ENCODE measurements at places on chromosomes 4 and X.

DNA sequence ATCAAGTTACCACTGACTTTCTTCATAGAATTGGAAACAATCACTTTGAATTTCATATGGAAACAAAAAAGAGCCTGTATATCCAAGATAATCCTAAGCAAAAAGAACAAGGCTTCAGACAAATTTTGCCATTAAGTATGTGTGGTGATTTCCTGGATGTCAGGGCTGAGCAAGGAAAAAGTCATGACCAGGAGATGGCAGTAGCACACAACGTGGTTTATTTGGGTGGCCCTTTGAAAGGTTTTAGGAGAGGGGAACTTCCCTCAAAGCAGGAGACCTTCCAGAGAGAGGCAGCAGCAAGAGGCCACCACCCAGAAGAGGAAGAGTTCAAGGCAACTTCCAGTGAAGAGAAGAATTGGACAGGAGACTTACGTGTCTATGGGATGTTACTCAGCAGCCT, 18.1 kb upstream of the ZXDB start:
- no peak for DNase-seq

DNA sequence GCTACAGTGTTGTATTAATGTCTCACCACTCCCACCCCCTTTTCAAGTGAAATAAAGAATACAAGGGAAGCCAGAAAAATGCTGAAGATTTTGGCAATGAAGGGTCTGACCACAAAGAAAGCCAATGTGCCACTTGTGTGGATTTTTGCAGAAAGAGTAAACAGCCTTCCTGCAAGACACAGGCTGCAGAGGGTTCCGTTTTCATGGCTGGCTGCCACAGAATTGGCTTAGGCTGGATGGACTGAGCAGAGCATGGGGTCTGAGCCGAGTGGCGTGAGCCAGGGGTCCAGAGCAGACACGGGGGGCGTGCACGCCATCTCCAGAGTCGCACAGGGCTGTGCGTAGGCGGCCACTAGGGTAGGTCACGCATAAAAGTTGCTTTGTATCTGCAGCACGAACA, 69.2 kb downstream of the MTNR1A start:
- DNase-seq: no peak

DNA sequence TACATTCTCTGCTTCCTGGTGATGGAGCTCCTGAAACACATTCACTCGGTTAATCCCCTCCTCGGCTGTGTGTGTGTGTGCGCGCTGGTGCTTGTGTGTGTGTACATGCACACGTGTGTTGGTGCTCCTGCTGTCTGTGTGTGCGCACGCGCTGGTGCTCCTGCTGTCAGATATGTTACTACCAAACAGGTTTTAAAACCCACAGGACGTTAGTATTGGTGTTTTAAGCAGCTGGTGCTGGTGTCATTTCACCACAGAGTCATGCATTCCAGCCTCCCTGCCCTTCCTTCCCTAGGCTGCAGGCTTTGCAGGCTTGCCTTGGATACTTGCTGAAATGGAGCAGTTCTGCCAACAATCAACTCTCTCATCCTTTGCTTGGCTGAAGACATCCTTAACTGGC, 48.1 kb upstream of the CPLX1 start:
- no peak for DNase-seq

GRCh38 chr4:151046609-151047008, 31.5 kb upstream of the LRBA start:
- DNase-seq: no peak

DNA sequence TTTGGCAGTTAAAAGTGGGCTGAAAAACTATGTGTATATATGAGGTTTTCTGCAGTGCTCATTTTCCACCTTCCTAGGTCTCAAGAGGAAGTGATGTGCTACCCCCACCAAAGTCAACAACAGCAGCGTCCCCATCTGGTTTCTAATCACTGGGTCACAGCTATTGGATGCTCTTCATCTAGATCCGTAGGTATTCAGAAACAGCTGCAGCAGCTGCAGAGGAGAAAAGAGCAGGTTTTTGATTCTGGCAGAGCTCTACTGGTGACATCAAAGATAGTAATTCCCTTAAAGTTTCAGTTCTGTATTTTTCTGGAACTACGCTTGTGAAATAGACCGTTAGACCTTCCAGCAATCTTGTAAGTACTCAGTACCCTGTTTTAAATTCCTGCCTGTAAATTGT, 5.8 kb upstream of the GUCY2F start:
- no peak for DNase-seq

DNA sequence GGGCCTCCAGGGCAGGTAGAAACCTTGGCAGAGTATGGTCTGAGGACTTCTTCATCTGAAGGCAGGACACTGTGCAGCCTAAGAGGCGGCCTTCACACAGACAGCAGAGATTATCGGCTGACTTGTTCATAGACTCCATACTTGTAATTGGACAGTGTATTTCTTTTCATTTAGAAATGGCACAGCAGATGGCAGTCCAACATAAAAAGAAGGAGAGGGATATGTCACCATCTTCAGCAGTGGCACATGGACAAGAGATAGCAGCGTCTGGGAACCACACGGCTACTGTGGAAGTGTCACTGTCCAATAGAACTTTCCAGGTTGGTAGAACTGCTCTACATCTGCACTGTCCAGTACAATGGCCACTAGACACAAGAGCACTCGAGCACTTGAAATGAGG, 21.7 kb upstream of the GEMIN8 start:
- no peak for DNase-seq

DNA sequence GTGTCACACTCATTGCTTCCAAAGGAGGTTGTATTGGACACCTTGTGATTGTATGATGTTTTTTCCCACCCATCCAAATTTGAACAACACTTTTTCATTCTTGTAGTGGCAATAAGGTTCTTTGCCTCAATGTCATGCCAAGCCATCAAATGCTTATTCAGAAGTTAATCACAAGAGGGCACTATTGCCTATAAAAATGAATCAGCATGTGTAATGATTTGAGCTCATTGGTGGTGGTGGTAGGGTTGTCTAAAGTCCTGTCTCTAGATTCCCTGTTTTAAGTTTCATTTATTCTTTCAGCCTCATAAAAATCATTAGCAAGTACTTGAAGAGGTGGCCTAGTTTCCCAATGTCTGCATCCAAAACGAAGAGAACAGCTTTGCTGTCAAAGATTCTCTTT, 37.0 kb downstream of the IRS4 start:
- no peak for DNase-seq

DNA sequence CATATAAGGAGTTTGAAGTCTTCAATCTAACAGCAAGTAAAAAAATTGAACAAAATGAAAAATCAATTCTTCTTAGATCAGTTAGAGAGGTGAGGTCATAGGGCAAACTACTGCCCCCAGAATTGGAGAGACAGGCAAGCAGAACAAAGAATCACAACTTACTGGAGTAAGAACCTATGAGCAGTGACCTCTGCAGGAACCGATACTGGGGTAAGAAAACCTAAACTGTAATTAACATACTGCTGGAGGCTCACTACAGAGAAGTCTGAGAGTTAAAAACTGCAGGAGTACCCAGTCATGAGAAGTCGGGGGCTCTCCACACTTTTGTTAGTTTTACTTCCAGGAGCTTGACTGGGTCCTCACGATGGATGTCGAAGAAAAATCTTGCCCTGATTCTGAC, 16.0 kb downstream of the CLDN22 start:
- no peak for DNase-seq

GRCh38 chr4:56874166-56874565, 33.5 kb upstream of the REST start:
- DNase-seq: no peak

DNA sequence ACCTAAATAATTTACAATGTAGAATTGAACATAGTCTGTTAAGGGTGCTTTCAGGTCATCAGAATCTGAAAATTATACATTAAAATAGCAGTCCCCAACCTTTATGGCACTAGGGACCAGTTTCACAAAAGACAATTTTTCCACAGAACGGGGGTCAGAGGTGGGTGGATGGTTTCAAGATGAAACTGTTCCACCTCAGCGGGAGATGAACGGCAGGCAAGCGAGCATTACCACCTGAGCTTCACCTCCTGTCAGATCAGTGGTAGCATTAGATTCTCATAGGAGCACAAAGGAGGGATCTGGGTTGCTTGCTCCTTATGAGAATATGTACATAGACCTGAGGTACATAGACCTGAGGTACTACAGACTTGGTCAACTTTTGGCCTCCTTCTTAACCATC, 29.0 kb downstream of the LRBA start:
- no peak for DNase-seq

DNA sequence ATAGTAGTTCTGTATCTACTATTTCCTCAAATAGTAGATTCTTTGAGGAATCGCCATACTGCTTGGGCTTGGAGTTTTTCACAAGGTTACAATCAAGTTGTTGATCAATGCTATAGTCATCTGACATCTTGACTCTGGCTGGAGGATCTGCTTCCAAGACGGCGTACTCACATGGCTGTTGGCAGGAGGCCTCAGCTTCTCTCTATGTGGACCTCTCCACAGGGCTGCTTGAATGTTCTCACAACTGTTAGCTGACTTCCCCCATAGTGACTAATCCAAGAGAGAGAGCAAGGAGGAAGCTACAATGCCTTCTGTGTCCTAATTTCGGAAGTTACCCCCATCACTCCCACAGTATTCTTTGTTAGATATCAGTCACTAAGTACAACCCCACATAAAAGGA, 10.3 kb downstream of the EGFL6 start:
- no peak for DNase-seq

- no peak for DNase-seq
Observed at GRCh38 chr4:3810111-3810680, 44.0 kb downstream of the ADRA2C start.

DNA sequence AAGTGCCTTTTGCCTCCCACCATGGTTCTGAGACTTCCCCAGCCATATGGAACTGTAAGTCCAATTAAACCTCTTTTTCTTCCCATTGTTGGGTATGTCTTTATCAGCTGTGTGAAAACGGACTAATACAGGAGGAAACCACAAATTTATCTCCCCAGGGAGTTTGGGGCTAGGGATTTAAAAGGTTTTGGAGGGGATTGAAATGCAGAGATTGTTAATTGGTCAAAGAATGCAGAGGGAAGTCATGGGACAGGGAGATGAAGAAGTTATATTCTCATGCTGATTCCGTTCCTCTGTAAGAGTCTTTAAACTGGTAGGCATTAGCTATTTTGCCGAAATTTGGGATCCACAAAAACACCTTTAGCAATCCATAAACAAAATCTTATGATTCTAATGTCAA, 57.9 kb downstream of the TKTL2 start:
- no peak for DNase-seq

GRCh38 chrX:86148594-86148993, 343 bp downstream of the DACH2 start:
- DNase-seq: no peak

- no peak for DNase-seq
Observed at GRCh38 chrX:148501386-148502066, 1.1 kb downstream of the AFF2 start.

GRCh38 chr4:24772061-24772705, 23.2 kb upstream of the SOD3 start:
- no peak for DNase-seq

DNA sequence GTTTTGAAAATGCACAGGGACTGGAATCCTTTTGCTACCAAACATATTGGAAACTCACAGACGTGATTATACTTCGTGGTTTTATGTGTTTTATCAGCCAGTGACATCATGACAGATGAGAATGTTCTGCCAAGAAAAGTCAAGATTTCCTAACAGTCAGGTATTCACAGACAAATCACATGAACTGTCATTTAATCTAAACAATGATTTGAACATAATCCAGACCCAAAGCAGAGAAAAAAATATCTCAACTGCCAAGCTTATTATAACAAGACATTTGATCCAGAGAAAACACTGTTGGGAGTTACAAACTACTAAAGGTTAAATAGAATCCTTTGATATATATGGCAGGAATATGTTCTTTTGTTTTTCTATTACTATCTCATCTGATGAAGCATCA, 635.9 kb upstream of the FRG1 start:
- DNase-seq: no peak

DNA sequence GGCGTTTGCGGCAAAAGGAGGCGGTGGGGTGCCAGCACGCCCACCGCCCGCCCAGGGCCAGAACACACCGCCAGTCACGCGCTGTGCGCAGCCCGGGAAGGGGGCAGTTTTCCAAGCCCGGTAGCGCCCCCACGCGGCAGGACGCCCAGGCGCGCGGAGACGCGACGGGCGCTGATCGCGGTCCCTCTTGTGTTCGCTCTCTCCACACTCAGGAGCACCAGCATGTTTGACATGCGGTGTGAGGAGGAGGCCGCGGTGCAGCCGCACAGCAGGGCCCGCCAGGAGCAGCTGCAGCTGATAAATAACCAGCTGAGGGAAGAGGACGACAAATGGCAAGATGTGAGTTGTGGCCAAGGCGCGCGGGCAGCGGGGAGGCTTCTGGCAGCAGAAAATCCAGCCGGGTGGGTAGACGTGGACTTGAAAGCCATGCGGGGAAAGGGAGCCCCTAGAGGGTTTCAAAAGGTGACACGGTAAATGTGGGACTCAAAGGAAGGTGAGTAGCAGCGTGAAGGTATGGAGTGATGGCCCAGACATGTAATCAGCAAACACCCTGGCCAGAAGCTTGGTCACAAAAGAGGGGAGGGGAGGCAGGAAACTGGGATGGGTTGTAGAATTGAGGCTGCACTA, 104.1 kb downstream of the PHOX2B start:
- no peak for DNase-seq

DNA sequence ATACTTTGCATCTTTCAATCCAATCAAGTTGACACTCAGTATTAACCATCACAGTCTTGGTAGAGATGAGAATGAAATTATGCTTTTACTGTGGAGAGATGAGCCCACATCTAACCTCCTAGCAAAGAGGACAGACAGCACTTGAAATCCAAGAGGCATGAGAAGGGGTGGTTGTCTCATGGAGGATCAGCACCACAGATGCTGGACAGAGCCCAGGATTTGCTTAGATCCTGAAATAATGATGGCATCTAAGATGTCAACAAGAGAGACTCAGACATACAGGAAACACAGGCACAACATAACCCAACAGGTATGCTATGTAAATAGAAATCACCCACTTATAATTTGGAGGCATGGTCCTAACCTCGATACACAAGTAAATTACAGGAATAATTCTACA, 74.3 kb upstream of the VCX2 start:
- no peak for DNase-seq

DNA sequence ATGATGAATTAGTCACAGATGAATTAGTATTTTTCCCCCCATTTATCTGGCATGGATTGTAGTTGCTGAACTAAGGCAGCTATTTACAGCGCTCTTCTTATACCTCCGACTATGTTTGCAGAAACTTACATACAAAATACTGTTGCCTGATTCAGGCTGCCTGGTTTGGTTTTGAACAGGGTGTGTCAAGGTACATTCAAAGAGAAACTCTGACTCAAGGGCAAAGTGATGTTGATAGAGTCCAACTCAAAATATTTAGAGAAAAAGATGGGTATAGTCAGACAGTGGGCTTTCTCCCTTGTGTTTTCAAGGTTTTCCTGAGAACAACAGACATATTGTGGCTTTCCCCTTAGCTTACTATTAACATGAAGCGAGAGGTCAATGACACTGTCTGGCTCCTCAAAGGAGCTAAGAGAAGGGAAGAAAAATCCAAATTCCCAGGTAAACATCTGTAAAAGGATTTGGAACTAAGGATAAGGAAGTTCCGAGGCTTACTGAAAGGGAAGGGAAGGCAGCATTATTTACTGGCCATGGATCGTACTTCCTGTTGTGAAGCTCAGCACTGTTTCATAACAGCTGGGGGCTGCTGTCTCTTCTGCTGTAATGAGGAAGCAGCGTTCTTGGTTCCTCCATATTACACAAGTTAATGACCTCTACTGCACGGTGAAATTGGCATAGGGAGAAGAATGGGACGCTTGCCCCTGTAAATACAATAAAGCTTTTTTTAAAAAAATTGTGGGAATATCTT, 30.9 kb downstream of the FAM9C start:
- no peak for DNase-seq

All from CD4-positive, alpha-beta T cell (primary cell).